ENCODE measurements at places on chromosomes 13 and 19.

DNA sequence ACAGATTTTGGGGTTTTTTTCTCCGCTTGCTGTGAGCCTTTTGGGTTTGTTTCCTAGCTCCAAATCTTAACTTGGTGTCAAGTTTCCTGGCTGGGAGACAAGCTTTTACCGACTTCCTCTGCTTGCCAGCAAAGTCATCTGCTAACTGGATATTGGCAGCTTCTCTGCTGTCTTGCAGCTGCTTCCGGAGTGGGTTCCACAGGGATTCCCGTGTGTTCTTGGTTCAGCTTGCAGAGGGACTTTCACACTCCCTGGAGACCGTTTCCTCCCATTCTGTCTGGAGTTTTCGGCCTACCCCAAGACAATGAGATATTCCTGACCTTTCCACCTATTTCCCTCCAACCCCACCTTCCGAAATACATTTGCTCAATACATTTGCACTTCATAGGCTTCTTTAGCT, 2.2 kb upstream of the COLGALT1 start:
- peak; percentile 97 for DNase-seq

GRCh38 chr19:7152568-7152967, 83.1 kb downstream of the ZNF557 start:
- DNase-seq, result peak; percentile 31

GRCh38 chr13:107901230-107901629, 314.1 kb downstream of the LIG4 start:
- DNase-seq, result no peak

DNA sequence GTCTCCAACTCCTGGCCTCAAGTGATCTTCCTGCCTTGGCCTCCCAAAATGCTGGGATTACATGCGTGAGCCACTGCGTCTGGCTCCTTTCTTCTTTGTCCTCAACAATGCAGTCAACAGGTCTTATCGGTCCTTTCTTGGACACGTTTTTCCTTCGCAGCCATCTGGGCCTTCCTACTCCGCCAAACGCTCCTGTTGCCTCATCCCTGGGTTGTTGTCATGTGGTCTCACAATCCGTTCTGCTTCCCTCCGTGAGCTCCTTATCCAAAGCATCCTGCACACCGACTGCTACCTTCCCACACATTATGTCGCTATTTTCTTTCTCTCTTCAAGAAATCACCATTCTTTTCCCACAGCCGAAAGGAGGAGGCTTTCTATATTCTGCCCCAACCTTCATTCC, 306.8 kb downstream of the DCLK1 start:
- DNase-seq, result no peak

DNA sequence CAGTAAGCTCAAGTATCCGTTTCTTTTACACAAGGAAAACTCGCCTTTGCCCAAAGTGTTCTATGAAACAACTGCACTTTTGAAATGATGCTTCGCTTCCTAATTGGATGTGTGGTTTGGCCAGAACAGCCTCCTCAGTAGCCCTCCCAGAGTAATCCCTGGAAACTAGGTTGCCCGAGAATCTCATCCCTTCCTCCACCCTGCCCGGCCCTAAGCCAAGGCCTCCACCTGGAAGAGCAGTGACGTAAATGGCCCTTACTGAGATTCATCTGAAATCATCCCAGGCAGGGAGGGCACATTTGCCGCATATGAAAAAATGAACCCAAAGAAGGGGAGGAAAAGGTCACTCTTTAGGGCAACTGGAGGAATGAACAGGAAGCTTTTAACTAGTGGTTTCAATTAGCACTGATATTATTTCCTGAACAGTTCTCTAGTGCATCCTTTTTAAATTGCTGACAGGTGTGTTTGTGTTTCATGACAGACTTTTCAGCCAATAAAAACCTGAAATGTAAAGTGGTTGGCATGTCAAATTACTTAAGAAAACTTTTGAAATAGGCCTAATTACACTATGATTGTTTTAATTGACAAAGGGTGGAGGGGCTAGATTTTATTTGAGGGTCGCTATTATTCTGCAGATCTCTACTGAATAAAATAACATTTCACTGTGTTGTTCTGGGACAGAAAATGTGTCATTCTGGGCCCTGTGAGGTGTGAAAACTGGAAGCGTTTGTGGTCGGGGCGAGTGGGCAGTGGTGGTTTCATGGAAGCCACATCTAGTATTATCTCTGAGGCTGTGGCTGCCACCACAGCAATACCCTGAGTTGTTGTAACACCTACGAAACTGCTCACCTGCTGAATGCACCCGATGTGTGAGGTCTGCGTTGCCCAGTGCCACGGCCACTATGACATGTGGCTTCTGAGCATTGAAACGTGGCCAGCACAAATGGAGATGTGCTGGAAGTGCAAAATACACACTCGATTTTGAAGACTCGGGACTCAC, 112.1 kb downstream of the ZIC5 start:
- DNase-seq, result peak; percentile 49

DNA sequence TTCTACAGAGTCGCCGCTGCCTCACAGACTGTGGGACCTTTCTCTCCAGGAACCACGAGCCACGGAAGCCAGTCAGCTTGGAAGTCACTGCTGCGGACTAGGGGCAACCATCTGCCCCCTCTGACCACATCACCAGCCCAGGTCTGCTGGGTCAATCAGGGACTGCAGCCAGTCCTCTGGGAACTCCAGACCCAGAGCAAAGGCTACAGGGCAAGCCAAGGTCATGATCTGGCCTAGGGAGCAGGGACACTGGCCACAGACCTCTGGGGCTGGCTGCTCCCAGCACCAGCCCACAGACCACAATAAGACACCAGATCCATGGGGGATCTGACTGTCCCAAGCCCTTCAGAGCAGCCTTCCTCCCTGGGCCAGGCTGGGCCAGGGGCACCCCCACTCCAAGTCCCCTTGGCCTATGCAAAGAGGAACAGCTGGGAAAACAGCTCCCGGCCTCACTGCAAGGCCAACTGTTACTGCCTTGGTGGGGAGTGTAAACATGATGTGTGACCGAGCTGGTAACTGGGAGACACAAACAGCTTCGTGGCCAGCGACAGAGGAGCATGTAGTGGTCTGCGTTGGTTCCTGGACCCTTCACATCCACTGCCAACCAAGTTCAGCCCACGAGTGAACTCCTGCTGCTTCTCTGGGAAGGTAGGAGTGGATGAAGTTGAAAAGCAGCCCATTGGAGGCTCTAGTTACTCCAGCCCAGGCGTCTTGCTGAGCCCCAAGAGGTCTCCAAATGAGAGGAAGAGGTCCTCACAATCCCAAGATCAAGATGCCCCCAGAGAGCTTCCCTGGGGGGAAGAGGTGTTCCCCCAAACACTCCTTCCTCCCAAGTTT, 1.5 kb downstream of the AKT2 start:
- no peak for DNase-seq

- no peak for DNase-seq
These were observed 299.7 kb downstream of the LMO7 start for GRCh38 chr13:75935805-75936204.

GRCh38 chr19:16446724-16447368, 24.9 kb downstream of the EPS15L1 start:
- peak; percentile 57 for DNase-seq

DNA sequence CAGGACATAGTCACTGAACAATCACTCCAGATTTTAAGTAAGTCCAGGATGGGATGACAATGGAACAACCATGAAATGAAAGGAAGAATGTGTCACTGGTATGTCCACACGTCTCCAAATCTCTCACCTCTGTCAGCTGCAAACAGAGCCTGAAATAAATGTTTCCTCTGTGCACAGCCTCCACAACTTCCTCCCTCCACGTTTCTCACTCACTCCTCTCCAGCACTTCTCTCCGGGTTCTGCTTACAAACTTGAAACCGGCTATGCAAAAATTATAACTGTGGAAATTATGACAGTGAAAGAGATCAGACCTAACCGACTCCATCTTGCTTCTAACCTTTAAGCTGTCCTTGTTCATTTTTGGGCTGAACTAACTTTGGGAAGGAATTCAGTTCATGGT, 35.0 kb upstream of the ALOX5AP start:
- no peak for DNase-seq

DNA sequence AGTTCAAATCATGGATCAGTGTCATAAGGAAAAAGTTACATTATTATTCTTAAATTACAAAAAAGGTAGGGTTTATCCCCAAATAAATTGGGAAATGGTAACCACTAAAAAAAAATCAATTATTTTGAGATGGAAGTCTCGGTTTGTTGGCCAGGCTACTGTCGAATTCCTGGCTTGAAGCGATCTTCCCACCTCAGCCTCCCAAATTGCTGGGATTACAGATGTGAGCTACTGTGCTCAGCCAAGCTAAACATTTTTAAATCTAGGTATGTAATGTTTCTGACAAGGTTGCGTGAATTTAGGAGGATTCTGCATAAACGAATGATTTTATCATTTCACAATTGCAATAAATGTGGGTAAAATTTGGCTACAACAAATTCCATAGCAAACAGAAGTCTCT, 2.0 kb downstream of the NAA16 start:
- no peak for DNase-seq

DNA sequence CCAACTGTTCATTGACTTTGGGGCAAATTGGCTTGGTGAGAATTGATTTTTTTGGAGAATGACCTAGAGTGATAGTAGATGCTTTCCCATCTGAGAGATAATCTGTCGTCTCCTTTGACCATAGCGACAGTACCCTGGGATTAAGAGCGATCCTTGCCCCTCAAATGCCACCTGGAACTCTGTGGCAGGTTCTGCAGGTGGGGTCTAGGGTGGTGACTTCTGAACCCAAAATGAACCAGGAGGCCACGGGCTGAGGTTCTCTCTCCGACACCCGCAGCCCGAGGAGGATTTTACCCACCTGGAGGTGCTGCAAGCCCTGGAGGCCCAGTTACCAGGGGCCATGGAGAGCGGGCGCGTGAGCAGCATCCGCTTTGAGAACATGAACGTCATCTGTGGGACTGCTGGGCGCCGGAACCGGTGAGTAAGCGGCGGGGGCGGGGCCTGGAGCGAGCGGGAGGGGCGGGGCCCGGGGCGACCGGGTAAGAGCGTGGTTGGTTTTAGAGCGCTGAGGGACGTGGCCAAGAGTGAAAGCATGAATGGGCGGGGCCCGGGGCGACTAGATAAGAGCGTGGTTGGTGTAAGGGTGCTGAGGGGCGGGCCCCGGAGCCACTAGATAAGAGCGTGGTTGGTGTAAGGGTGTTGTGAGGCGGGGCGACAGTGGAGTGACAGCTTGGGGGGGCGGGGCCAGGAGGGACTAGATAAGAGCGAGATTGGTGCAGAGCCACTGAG, 8.6 kb downstream of the C19orf81 start:
- peak; percentile 100 for DNase-seq

DNA sequence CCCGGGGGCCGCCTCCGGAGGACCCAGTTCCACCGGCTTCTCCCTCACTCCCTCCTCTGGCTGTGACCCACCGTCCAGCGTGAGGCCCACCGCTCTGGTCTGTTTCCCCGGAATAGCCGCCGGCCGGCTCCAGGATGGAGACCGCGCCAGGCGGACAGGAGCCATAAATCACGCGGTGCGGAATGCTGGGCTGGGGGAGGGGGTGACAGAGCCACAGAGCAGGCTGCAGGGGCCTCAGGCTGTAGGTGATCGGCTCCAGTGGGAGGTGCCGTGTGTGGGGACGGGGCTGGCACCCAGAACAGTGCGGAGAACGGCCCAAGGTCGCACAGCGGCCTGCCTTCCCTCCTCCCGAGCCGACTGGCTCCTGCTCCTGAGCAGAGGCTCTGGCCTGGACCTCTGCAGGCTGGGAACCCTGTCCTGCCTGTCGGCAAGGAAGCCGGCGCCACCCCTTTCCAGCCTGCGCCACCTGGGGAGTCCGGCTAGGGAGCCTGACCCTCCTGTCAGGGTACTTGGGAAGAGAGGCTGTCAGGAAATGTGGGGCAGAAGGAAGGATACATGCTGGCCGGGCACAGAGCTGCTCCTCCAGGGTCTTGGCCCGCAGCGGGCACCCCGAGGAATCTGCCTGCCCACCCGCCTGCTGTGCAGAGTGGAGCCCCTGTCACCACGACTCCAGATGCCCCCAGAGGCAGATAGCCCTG, 8.3 kb downstream of the PIAS4 start:
- no peak for DNase-seq

DNA sequence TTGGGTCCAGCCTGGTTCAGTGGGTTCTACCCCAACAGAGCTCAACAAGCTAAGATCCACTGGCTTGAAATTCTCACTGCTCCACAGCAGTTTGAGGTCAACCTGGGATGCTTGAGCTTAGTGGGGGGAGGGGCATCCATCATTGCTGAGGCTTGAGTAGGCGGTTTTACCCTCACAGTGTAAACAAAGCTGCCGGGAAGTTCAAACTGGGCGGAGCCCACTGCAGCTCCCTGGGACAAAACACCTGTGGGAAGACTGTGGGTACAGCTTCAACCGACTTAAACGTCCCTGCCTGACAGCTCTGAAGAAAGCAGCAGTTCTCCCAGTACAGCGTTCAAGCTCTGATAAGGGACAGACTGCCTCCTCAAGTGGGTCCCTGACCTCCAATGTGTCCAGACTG, 1161.9 kb downstream of the UQCRFS1 start:
- DNase-seq, result no peak

GRCh38 chr13:21089830-21090229, 28.4 kb upstream of the LATS2 start:
- DNase-seq, result no peak

DNA sequence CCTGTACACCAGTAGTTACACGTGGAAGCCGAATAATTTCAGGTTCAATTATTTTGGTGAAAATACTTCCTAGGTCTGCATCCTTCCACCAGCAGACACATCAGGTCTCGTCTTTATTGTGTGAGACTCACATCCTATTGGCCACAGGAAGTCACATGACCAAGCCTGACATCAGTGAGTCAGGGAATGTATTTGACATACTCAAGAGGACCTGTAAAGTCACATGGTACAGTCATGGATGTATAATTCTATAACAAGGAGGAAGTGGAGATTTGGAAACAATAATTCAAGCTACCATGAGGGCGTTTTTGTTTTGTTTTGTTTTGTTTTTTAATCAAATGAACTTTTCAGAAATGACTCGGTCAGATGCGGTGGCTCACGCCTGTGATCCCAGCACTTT, 9.3 kb upstream of the HIF3A start:
- peak; percentile 50 for DNase-seq

- no peak for DNase-seq
These were observed 23.3 kb upstream of the SPART start for GRCh38 chr13:36369268-36370107.

GRCh38 chr13:109256866-109257760, 529.3 kb downstream of the IRS2 start:
- peak; percentile 56 for DNase-seq

DNA sequence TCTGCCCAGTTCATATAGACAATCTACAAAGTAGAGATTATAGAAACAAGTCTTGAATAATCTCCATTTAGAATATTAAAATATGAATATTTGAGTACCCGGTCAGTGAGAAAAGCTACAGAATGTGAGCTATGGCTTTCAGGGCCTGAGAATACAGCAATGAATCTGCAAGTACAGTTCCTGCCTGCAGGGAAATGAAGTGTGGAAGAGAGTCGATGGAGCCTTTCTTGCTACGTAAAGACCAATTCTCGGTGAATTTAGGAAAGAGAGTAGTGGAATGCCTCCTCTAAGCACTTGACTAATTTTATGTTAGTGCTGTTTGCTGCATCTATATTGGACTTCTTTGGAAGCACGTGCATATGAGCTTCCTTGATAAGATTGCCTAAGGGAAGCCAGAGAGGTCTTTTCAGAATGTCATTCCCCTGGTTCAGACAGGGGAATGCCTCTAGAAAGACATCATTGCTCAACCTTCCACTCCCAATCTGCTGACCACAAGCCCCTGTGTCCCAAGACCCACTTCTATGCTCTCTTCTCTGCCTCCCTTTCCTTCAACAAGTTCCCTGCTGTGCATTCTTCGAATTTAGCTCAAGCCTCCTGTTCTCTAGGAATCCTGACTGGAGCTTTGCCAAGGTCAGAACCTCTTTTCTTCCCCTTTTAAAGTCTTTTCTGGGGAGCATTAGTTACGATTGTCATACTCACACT, 41.9 kb downstream of the GPC6 start:
- DNase-seq, result no peak

- DNase-seq, result no peak
These were observed 61.8 kb downstream of the WDFY2 start for GRCh38 chr13:51645761-51646670.
